Mesendoderm (in vitro differentiated cells): ENCODE measurements at places on chromosomes 13 and 19.

GRCh38 chr13:48862572-48862971 is 113.1 kb upstream of the FNDC3A start:
- DNase-seq = no peak

DNA sequence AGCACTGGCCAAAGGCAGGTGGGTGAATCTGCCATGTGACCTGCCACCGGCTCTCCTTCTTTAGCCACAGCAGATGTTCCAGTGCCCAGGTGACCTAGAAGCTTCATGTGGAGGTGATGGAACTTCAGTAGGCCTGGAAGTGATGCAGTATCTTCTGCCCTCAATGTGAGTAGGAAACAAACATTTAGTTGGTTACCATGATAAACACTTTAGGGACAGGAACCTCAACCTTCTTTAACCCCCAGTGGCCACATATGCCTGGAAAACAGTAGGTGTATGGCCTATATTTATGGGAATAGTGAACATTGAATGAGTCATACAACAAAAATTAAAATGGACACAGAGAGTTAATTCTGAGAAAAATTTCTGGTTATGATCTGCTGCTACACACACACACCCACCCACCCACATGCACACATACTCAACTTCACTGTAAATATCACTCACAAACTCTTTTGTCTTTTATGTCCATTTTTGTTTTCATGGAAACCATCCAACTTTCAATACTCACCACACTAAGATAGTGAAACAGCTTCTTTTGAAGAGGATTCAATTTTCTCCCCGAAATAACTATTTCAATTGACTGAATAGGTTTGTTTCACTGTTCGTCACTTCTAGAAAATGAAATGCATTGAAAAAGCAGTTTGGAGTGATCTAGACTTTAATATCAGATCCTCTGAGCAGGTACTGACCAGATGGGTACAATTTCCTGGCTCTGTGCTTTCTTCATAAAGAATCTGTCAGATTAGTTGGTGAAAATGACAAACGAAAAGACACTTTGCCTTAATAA is 97.3 kb downstream of the STARD13 start:
- no peak for DNase-seq

DNA sequence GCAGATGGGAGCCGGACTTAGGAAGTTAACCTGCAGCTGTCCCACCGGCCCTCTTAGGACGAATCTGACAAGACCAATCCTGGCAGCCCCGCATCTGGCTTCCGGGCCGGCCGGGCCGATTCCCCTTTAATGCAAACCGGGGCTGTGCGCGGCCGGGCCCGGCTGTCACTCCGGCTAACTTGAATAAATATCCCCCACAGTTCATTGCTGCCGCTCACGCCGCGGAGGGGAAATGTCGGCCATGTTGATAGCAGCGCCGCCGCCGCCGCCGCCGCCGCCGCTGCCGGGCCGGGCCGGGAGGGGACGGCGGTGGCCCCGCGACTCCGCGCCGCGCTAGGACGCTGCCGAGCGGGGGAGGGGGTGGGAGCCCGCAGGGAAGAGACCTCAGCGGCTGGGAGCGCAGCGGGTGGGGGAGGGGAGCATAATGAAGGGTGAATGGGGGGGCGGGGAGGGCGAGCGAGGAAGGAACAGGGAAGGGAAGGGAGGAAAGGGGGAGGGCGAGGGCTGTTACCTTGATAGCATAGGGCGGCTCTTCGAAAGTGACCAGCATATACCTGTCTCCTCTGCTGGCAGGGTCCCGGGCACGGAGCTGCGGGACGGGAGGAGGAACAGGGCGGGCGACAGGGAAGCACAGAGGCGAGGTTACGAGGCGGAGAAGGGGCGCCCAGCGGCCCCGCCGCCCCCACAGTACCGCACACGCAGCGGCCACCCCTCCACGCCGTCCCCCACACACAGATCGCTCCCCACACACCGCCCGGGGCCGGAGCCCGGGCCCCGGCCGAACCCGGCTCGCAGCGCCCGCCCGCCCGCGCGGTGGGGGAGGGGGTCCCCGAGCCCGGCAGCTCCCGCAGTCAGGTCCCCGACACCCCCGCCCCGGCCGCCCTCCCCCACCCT is 1.1 kb downstream of the INTS6 start:
- DNase-seq = peak; percentile 90

DNA sequence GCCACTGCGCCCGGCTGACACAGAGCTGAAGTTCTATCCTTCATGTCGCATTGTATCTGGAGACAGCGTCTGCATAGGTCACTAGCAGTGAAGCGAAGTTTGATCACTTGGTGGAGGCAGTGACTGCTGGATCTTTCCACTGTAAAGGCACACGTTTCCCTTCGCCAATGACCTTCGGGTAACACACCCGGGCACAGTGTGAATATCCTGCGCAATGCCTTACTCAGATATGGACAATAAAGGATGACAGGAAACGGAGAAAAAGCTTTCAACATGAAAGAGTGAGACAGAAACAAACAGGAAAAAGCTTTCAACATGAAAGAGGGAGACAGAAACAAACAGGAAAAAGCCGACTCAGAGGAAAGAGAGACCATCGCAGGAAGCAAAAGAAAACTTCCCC is 17.1 kb downstream of the ARL11 start:
- no peak for DNase-seq

DNA sequence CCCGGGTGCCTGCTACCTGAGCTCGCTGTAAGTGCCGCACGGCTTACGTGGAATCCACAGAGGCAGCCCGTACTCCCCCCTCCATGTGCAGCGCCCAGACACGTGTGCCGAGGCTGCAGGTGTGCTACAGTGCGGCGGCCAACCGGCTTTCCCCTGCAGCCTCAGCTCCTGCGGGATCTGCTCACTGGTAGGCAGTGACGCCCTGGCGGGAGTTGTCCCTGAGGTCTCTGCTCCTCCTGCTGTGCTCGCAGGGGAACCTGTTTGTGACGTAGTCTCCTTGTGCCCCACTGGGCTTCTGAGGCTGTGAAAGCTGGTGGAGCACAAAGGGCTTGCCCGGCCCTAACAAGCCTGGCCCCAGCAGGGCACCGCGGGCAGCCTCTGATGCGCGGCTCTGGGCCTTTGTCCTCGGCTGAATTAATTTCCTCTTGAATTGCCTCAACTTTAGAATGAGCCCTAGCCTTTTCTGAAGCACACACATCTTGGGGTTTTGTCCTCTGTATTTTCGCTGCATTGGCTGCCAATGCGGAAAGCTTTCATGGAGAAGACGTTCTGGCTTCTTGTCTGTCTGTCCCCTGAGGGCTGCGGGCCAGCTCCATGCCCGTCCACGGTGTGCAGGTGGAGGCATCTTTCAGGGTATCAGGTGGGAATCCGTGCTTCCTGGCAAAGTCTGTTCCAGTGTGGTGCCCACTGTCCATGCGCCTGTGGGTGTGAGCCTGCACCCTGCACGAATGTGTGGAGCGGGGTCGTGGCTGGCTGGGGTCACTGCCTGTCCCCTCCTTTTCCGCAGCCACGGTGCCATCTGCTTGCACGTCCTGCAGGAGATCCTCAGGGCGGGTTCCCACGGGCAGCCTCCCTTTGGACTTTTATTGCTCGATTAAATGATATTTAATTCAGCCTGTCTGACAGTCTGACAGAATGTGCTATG is 77.3 kb upstream of the MCF2L start:
- no peak for DNase-seq

DNA sequence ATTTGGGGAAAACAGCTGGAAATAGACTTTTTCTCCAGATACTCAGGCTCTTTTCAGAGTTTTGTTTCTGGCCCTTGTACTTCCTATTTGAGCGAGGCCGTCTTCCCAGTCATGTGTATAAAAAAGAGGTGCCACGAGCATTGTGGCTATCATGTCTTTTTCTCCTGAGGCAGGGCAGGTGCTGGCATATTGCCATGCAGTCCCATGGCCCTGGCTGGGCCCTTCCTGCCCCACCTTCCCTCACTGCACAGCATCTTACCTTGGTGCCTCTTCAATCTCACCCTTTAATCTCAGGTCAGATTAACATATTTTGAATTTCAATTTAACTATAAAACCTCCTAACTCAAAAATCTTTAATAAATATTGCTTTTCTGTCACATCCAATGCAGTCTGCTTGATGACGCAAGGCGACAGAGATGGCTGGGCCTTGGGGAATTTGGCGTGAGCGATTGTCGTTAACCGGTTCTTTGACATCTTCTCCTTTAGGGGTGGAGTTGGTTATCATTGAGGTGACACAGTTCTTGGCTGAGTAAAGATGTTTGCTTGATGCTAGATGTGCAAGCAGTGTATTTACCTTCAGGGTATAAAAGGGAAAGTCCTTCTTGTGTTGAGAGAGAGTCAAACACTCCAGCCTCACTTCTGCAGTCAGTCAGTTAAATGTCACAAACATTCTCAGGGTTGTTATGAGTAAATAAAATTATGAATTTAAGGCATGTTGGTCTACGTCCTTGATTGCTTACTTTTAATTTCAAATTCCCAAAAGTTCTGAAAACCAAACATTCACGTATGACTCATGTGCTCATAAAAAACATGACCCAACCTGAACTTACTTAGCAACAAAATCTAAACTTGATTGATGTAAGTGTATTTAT is 289.9 kb downstream of the MYO16 start:
- DNase-seq = no peak

DNA sequence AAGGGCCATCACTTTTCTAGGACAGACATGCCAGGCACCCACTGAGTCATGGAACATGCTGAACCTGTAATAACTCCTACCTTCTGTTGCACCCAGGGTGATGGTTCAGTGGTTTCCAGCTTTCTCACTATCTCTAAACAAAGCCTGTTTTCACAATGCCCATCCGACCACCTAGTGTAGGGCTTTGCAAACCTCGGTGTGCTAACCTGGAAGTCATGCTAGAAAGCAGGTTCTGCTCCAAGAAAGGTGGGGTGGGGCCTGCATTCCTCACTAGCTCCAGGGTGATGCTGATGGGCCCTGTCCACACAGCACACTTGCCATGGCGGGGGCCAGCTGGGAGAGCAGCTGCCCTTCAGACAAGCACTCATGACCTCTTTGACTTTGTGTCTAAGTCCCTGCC is 43.4 kb downstream of the COL4A2 start:
- no peak for DNase-seq

DNA sequence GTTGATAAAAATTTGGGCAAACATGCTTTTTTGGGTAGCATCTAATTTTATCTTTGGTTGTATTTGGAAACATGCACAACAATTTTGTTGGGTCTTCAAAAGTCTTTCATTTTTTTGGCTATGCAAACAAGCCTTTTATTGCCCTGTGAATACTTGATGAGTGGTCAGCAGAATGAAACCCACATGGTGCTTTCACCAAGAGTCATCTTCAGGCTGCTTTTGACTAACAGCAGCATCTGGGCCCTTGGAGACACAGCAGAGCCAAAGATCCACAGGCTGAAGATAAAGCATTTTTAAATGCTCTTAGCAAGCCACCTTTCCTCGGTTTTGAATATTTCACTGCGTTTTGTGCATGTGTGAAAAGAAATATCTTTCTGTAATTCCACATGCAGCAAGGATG is 154.9 kb downstream of the FGF9 start:
- no peak for DNase-seq

GRCh38 chr19:16404396-16404795 is 67.4 kb downstream of the EPS15L1 start:
- no peak for DNase-seq

- DNase-seq = peak; percentile 36
These were observed 39.2 kb downstream of the GATAD2A start for GRCh38 chr19:19444681-19445155.

- no peak for DNase-seq
These were observed 14.1 kb downstream of the ZNF787 start for GRCh38 chr19:56106993-56107392.

GRCh38 chr13:112905619-112905989 is 63.4 kb upstream of the MCF2L start:
- DNase-seq = no peak

DNA sequence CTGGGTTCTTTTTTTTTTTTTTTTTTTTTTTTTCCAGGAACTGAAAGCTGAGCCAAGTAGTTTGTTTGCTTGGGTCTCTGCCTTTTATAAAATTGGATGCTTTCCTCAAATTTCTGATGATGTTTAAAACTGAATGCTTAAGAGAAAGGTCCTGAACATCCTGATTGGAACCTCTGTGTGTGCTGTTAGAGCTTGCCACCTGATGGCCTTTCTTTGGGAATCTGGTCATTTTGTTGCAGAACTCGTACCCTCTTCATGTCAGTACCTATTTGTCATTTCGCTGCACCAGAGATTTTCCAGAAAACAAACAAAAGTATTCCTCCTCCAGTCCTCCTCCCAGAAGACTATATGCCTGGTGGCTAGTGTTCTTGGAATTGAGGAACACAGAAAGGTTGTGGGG is 81.2 kb upstream of the KLF12 start:
- no peak for DNase-seq

- DNase-seq = peak; percentile 95
These were observed 368.4 kb downstream of the KLF12 start for GRCh38 chr13:73765651-73766384.

DNA sequence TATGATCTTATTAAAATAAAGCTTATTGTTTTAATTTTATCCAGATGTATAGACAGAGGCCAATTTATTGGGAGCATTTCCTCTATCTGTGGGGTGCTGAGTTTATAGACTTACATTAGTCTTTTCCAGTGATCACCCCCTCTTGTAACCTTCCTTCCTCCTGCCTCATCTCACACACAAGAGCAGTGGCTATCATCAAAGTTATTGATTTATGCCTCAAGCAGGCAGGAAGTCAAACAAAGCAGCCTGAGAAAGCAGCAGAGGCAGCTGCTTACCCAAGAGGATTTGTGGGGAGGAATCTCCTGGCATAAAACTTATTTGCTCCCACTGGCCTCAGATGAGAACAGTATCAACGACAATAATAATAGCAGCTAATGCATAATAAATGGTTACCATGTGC is 26.3 kb upstream of the DCLK1 start:
- DNase-seq = no peak

DNA sequence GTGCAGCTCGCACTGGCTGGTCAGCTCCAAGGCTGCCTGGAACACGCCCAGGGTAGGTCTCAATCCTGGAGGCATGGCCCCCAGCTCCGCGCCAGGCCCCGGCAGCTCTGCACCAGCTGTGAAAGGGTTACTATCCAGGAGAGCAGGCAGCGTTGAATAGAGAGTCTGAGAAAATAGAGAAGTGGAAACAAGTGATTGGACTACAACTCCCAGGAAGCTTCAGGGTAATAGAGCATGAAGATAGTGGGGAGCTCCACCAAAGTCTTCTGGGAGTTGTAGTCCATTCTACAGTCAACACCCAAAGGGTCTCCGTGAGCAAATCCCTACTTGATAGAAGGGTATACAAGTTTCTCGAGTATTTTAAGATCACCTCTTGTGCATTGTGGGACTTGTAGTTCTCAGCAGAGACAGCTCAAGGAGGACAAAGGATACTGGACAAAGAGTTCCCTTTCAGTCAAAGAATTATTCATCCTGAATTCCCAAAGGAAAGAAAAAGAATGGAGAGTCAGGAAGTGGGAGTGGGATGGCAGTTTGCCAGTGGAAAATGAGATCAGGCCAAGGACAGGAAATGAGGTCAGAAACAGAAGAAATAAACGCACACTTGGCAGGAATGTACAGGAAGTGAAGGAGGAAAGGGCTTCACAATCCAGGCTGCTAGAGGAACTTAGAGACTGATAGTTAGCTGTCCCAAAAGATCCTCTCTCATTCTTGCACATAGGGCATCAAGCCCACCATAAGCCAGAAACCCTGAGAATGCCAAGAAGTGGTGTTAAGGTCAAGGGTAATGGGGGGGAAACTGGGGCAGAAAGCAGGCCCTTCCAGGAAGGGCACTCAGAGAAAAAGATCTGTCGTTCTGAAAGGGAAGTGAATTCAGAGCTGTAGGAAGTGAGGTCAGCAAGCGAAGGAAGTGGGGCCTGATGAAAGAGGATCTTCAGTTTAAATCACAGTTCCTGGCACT is 5.5 kb upstream of the MAMSTR start:
- peak; percentile 77 for DNase-seq
